GM04503 (cell line): ENCODE measurements at places on chromosomes 11 and 22.

DNA sequence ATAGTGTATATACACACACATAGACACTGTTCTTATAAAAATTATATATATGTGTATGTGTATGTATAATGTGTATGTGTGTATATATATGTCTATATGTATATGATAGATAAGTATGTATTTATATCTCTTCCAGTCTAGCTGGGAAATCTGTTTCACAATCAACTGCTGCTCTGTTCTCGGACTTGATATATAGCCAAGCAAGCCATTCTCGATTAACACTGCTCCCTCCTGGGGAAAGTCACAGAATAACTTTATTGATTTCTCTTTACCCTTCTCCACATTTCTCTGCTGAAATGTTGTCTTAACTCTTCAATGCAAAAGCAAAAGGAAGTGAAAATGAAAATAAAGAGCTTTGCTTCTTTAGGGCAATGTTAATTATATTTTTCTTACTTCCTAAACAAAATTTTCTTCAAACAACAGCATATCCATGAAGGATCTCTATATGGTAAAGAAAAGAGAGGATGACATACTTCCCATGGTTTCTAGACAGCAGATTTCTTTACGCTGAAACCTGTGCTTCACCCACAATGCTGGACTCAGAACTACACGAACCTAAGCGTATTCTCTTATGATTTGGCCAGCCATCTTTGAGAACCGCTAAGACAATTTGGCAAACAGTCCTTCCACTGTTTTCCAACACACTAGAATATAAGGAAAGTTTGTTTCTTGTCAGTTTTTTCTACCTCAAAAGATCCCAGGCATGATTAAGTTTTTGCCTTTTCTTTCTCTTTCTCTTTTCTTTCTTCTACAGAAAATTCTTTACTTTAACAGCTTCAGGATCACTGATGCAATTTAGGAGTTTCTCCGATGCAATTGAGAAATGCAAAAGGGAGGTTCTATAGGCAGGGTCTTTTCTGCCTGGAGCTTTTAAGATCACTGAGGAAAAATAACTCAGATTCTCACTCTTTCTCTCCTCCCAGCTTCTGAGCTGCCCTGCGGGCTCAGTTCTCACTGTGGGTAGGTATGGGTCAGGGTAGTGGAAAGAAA is 1.9 kb downstream of the BLID start:
- DNase-seq = no peak

GRCh38 chr22:22154040-22154439 is 90.5 kb upstream of the VPREB1 start:
- DNase-seq = no peak

DNA sequence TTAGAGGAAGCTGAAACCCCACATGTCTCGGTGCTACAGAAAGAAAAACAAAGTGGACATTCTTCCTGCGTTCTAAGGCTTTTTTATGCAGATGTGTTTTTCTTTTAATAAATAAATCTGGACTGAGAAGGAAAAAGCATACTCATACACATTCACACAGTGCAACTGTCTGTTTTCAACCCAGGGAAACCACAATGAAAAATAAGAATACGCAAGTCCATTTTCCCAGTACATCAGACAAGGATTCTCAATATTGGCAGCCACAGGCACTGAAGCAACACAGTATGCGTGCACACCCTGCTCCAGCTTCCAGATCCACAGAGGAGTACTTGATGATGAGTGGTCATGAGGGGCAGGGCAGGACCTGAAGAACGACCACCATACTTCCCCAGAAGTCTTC is 86.9 kb downstream of the ETS1 start:
- no peak for DNase-seq

DNA sequence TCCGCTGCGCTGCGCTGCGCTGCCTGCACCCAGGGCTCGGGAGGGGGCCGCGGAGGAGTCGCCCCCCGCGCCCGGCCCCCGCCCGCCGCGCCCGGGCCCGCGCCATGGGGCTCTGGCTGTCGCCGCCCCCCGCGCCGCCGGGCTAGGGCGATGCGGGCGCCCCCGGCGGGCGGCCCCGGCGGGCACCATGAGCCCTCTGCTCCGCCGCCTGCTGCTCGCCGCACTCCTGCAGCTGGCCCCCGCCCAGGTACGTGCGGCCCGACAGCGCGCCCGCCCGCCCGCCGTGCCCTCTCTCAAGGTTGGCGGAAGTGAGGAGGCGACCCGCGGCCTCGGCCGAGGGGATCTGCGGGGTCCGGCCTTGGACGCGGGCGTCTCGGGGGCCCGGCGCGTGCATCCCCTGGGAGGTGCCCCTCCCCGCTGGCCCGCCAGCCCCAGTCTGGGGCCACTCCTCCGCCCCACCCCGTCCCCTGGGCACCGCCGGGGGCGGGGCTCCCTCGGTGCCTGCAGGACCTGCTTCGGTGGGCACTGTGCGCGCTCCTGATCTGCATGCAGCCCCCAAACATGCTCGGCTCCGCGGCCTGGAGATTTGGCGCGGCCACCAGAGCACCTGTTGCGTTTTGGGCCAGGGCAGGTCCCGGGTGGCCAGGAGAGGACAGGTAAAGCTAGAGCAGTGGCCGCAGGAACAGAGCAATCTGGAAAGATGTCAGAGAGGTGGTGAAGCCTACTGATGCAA is 429 bp downstream of the VEGFB start:
- DNase-seq = no peak

DNA sequence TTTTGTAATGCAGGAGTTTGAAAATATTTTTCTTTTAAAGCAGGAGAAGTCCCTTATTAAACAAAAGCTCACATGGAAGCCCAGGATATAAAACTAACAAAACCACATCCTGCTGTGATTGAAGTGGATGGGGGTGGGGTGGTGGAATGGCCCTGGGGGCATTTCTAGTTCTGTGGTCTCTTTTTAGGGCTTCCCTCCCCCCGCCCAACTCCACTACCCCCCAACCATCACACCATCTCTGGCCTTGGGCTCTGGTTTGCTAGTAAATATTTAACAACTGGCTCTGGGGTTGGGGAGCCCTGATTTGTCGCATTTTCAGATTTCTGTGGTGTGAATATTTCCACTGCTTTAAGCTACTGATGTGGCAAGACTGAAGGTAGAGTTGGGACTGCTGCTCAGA is 279.6 kb upstream of the PLET1 start:
- no peak for DNase-seq

- no peak for DNase-seq
These were observed 121.2 kb downstream of the SIK3 start for GRCh38 chr11:116976941-116977570.

- DNase-seq = no peak
These were observed 1155.9 kb downstream of the TBC1D22A start for GRCh38 chr22:47918276-47918921.

DNA sequence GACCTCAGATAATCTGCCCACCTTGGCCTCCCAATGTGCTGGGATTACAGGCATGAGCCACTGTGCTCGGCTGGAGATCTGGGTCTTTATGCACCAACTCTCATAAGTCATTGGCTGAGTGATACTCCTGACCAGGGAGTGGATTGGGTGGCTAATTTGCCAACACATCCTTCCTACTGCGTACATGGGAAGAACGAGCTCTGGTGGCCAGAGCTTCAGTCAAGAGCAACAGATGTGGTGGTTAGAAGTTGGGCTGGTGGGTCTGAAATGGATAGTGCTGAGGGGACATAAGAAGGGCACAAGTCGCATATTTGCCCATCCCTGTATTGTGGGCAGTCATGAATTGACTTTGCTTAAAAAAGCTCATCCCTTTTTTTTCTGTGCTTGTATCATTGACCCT is 74.1 kb upstream of the AMPD3 start:
- no peak for DNase-seq

GRCh38 chr11:14322510-14322909 is 36.5 kb downstream of the RRAS2 start:
- DNase-seq = no peak

GRCh38 chr11:86863476-86863875 is 63.1 kb downstream of the PRSS23 start:
- DNase-seq = no peak

- no peak for DNase-seq
These were observed 100.5 kb downstream of the RASSF10 start for GRCh38 chr11:13109616-13110015.

- DNase-seq = no peak
These were observed 21.7 kb downstream of the CTTN start for GRCh38 chr11:70420008-70420464.

- DNase-seq = peak; percentile 85
These were observed 10.3 kb upstream of the MB start for GRCh38 chr22:35627267-35628041.

DNA sequence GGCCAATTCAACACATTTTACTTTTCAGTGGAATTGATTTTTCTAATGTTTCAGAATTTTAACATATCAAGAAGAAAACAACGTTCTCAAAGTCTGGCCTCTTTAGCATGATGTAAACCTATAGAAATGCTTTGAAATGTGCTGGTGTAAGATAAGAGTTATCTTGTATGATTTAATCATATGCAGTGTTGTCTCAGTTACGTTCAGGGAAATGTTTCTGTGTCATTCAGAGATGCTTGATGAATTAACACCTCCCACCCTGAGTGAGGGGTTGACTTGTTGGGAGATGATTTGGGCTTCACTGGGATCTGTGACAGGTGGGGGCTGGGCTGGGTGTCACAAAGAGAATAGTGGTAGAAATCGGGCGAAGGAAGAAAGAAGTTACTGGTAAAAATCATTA is 15.7 kb upstream of the MYO18B start:
- no peak for DNase-seq

DNA sequence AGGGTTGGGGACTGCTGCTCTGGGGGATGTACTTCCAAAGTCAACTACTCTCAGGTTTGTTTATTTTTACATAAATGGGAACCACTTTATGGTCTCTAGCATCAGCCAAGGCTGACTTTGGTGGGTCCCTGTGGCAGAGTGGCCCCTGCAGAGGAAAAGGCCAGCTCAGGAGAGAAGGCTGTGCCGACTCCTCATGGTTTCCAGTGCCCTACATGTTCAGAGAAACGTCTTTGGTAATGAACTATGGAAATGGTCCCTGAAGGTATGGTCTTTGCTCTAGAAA is 3.0 kb upstream of the ZDHHC8 start:
- DNase-seq = no peak

DNA sequence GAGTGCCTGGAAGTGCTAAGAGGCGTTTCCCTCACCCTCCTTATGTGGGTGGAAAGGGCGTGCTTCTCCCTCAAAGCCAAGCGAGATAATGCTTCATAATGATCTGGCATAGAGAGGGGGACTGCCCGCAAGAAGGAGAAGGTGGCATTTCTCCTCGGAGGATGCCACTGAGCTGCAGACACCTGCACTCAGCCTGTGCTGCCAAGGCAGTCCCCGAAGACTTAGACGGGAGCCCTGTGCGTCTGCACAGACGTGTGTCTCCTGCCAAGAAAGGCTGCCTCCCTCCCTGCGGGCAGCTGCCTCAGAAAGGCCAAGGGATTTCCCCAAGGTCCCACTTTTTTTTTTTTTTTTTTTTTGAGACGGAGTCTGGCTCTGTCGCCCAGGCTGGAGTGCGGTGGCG is 48.1 kb upstream of the SPATA19 start:
- DNase-seq = no peak

GRCh38 chr22:31089160-31090100 is 8.3 kb downstream of the SMTN start:
- no peak for DNase-seq

GRCh38 chr11:1139441-1140083 is 18.2 kb upstream of the MUC5AC start:
- DNase-seq = no peak

DNA sequence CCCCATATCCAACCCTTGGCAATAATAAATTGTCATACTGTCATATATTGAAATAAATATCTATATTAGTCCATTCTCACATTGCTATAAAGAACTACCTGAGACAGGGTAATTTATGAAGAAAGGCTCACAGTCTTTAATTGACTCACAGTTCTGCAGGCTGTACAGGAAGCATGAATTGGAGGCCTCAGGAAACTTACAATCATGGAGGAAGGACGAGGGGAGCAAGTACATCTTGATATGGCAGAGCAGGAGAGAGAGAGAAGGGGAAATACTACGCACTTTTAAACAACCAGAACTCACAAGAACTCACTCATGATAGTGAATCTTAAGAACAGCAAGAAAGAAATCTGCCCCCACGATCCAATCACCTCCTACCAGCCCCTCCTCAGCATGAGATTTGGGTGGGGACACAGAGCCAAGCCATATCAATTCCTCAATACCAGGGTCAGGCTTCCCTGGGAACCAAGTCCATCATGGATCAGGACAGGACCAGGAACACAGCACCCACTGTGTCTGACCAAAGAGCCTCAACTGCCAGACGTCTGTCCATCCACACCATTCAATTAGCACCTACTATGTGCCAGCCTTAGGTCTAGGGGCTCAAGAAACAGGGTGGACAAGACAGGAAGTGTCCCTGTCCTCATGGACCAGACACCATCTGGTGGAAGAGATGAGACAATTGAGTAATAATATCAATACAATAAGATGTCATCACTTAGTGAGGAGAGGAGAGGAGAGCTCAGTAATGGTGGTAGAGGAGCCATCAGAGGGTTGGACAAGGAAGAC is 56.9 kb upstream of the TOP3B start:
- DNase-seq = no peak

- DNase-seq = no peak
These were observed 804 bp downstream of the ACER3 start for GRCh38 chr11:76861490-76861953.

DNA sequence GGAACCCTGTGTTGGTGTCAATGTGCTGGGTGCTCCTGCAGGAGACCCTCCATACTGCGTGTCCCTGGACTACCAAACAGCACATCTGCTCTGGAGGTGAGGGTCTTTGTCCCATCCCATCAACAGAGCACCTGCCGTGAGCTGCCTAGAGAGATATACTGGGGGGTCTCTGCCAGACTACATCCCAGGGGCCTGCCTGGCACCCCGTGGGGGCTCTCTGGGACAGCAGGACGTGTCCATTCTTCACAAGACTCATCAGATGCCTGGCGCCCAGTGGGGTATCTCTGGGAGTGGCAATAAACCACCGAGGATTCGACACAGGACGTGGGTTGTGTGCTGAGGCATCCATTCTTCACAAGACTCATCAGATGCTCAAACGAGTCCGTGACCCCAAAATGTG is 42.7 kb downstream of the SHANK2 start:
- no peak for DNase-seq

DNA sequence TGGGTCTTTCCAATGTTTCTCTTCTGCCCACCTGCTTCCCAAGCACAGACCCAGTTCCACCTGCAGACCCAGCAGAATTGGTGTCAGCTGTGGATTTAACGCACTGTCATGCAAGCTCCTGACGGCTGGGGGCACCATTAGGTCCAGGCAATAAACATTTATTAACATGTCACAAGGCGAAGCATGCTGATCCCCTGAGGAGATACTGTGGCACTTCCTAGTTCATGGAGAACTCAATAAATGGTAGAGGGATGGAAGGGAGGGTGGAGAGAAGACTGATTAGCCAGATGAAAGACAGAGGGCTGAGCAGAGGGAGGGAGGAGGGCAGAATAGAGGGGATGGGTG is 68.3 kb upstream of the TSPAN18 start:
- DNase-seq = no peak

GRCh38 chr11:15091175-15091574 is 17.8 kb downstream of the CALCB start:
- no peak for DNase-seq
